ENCODE measurements at places on chromosomes 4 and X.

- DNase-seq: no peak
Measured at GRCh38 chr4:137370679-137371078, 161.6 kb downstream of the PCDH18 start.

GRCh38 chr4:156493858-156494257, 477.7 kb downstream of the PDGFC start:
- no peak for DNase-seq

GRCh38 chr4:20028645-20029044, 223.1 kb upstream of the SLIT2 start:
- DNase-seq: no peak

GRCh38 chrX:101171883-101172400, 47.6 kb upstream of the DRP2 start:
- DNase-seq: no peak

GRCh38 chr4:84614891-84615290, 32.0 kb downstream of the CDS1 start:
- no peak for DNase-seq

- peak; percentile 45 for DNase-seq
Measured at GRCh38 chrX:40096395-40097091, 1.2 kb downstream of the BCOR start.

- DNase-seq: no peak
Measured at GRCh38 chr4:147833254-147833653, 101.4 kb downstream of the ARHGAP10 start.

- DNase-seq: no peak
Measured at GRCh38 chr4:108116423-108117168, 52.1 kb downstream of the LEF1 start.

DNA sequence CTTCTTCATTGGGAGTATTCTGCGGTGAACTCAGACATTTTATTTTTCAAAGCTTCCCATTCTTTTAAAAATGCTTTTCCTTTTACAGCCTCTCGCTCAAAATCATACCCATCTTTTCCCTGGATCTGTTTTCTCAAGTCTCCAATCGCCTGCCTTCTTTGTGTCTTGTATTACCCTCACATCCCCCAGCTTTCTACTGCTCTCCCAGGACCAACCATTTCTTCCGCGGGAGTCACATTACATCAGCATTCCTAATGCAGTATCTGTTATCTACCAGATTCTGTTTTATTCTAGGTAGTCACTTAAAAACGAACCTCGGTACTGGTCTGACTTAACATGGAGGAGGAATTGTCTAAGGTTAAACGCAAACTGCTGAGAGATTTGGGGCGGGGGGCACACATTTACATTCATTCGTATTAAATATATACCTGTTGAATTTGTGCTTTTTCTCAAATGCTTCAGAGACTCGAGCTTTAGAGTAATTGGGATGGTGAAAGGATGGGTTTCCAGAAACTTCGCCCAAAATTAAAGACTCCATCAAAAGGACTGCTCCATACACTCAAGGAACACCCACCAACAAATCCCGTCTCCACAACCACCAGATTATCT, 493 bp upstream of the UCHL1 start:
- no peak for DNase-seq

- DNase-seq: no peak
Measured at GRCh38 chrX:148715361-148715760, 214.9 kb downstream of the AFF2 start.

GRCh38 chrX:115968436-115969252, 201.9 kb upstream of the AGTR2 start:
- no peak for DNase-seq

- DNase-seq: no peak
Measured at GRCh38 chr4:168610911-168611530, 114.2 kb downstream of the PALLD start.
